ENCODE measurements at places on chromosomes 2 and 18. TPM values are rescaled to one million over a fixed set of nuclear protein-coding genes. Genes with fewer than 3 reads are reported as not detected.

MRPL30 gene
- 17.9 TPM for polyA plus RNA-seq

DNAH7 gene
- polyA plus RNA-seq, result 0.28 TPM

C2orf72 gene
- 0.91 TPM for polyA plus RNA-seq

TRABD2A gene
- 0.61 TPM for polyA plus RNA-seq

TUBA3D gene
- not detected for polyA plus RNA-seq

OTOF gene
- polyA plus RNA-seq, result 0.10 TPM

DNA sequence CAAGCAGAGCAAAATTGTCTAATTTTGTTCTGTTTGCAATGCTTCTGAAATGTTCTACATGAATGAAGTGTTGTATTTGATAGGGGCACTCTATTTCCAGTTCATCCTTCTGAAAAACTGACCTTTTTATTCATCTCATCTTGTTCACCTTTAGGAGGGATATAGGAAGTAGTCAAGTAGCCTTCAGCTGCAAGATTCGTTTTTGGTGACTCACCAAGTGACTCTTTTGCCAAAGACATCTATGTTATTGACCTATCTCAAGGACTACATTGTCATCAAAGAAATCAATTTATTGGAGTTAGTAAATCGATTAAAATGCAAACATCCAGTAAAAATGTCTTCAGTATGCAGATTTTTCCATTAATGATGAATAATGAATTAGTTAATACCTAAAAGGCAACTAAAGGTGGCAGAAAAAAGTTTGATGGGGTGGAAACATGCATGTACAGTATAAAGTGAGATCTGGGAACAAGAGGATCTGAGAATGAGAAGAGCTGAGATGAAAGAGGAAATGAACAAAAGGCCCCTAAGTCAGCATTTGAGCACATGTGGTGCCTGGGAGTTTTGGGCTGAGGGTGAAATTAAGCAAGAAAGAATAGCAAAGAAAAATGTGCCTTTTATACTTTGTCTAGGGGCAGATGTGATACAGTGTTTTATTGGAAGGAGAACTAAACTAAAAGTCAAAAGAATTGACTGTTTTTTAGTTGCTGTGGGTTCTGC lies 255.1 kb upstream of the LINC00305 start:
- no peak for DNase-seq

DNA sequence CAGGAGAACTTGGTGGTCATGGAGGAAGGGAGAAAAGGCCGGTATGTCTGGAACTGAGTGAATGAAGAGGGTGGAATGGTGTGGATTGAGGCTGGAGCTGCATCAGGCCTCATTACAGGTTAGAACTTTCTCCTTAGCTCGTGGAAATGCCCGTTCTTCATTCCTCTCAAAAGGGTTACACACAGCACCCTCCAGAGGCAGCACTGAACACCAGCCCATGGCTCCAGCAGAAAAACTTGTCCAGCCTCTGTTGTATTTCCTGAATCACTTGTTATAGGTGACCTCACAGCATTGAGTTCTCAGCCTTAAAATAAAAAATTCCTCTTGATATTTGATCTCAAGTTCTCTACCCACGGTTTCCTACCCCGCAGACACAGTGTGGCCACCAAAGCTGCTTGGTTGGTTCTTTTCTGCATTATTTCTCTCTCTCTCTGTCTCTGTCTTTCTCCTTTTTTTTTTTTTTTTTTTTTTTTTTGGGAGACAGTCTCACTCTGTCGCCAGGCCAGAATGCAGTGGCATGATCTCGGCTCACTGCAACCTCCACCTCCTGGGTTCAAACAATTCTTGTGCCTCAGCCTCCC lies 89.6 kb downstream of the ITGB1BP1 start:
- peak; percentile 65 for DNase-seq

- DNase-seq, result no peak
Measured at GRCh38 chr2:134461511-134461910, 207.6 kb downstream of the MGAT5 start.

- no peak for DNase-seq
Measured at GRCh38 chr18:66695281-66695680, 91.4 kb upstream of the CDH19 start.

DNA sequence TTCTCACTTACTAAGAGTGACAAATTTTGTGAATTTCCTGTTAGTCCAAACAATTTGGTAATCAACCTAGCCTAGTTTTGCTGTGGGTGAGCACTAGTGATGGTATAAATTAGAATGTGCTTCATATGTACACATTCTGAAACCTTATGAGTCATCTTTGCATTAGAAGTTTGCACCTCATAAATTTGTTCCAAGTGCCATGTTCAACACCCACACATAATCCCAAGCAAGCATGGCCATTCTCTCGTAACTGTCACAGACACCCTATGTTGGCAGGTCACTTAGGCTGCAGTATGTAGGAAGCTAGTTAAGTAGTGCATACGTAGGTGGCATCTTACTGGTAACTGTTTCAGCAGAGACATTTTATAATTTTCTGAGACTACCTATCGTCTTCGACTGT lies 46.9 kb downstream of the NAB1 start:
- DNase-seq, result no peak

DNA sequence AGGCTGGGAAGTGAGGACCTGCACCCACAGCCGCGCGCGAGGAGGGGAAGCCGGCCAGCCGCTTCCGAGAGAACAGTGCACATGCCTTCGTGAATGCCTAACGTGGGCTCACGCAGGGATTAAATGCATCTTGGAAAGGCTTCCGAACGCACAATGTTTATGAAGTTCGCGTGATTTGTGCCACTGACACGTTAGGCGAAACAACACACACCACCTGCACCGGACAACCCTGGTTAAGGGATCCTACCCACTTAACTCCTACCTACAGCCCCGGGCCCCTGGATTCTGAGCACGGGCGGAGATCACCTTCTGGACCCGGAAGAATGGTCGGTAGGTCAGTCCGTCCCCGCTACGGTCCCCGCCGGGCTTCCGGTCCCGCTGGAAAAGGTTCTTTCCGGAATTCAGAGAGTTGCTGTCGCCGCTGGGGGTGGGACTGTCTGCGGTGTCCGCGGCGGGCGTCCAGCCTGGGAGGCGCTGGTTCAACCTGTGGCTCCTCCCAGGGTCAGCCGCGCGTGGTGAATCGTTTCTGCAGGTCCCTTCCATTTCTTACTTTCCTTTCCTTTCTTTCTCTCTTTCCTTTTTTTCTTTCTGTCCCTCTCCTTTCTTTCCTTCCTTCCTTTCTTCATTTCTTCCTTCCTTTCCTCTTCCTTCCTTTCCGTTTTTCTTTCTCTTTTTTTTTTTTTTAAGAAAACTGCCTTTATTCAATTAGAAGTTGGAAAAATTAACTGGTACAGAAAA lies at the start of gene MTIF2:
Gene MTIF2 (minus strand): TSS at position 325 of the 738 bp plus-strand sequence. CDS start 5,373 bp downstream, outside the sequence.
- DNase-seq, result peak; percentile 82

- DNase-seq, result no peak
Measured at GRCh38 chr2:163974766-163975165, 239.0 kb upstream of the FIGN start.

- no peak for DNase-seq
Measured at GRCh38 chr18:71134122-71134521, 845.3 kb downstream of the SOCS6 start.

DNA sequence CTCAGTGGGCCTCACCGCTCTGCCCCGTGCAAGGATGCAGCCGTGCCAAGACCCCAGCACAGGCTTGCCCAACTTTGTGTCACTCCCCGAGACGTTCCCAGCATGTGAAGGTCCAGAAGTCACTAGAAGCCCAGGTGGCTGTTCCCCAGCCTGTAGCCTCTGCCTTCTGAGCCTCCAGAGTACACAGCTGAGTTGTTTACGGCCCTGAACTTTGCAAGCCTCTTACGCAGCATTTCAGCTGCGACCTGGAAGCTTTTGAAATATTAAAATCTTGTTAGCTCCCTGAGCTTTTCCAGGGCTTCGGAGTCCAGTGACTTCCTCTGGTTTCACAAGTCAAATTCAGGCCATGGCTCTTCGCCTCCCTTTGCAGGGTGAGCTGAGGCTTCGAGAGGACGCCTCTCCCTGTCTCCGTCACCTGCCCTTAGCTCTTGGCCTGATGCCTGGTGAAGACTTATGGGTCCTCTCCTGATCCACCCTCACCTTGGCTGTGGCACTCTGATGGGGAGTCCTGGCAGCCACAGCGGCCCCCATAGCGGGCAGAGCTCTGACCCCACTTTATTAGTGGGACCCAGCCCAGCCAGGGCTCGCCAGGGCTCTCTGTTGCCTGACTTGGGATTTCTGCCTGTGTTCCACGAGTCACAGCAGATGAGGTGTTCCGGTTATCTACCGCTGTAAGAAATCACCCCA lies 76.5 kb upstream of the HPCAL1 start:
- DNase-seq, result no peak

Data from urinary bladder (tissue), 4 donors.